ENCODE measurements at places on chromosomes 5 and 9.

DNA sequence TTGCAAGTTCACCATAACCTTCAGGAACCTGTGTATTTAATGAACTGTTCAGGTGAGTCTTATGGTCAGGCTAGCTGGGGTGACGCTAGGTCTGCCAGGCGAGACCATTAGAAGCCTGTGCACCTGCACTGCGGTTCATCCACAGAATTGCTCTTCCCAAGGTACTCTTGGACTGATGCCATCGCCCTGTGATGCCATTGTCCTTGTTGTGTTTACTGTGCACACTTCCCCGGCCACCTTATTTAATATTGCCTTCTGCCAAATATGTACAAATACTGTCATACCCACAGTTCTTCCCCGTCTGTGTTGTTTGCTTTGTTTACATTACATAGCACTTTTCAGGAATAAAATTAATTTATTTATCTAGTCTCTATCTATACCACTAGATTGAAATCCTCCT lies 66.3 kb downstream of the RCL1 start:
- DNase-seq: no peak

DNA sequence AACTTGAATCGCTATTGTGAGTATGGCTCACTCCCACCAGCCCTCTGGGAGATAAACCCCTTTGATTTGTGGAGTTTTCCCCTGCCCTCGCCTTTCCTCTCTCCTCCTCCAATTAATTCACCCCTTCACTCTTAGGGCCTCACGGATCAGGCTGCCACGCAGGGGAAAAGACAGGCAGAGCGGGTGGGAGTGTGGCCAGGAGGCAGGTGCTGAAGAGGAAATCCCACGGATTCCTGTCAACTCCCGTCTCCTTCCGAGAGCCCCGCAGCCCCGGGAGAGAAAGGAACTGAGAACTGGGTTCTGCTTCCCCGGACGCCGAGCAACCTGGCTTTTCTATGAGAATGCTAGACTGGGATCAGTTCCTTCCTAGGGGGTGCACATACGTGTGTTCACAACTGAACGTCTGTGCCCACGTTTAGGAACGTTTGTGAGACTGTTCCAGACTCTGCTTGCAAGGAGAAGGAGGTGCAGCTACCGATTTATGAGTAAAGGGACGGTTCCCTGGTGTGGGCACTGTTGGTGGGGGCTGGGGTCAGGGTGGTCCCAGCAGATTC lies 314.5 kb upstream of the TLE4 start:
- DNase-seq: no peak

GRCh38 chr5:92944903-92945604 lies 636.0 kb downstream of the NR2F1-AS1 start:
- no peak for DNase-seq

DNA sequence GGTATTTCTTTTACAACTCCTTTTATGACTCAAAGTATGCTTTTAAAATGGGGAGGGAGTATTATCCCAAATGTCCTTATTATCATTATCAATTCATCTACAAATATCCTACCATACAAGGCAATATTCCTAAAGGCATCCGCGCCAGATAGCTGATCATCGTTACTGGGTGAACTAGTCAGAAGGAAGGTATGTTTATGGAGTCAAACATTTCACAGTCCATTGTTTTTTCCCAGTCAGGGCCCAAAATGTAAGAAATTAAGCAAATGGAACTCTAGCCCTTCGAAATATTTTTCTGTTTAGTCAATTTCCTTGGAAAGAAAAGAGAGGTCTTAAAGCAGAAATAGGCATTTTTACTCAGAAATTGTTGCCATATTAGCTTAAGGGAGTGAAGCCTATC lies 188.5 kb upstream of the CCNG1 start:
- no peak for DNase-seq

GRCh38 chr5:40834391-40834848 lies 602 bp downstream of the RPL37 start:
- no peak for DNase-seq

- no peak for DNase-seq
Measured at GRCh38 chr5:154686490-154686889, 68.7 kb upstream of the LARP1 start.

DNA sequence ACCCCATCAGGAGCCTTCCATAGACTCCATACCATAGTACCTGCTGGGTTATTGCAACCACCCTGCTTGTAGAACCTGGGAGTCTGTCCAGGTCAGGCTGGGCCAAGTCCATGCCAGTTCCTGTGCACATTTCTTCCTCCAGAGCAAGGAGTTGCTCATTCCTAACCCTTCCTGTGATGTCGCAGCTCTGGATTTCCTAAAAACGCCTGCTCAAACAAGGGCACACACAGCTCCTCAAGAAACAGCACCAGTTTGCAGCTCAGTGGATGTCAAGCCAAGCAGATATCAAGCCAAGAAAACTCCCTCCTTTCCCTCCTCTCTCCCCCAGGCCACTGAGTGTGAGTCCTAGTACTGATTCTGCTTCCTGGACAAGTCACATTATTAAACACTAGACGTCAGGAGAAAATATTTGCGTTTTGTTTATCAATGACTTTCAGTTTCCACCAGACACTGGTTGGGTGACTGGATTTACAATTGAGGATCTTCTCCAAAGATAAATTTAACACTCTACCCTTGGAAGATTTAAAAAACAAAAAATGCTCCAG lies 59.6 kb downstream of the SLC1A1 start:
- no peak for DNase-seq

DNA sequence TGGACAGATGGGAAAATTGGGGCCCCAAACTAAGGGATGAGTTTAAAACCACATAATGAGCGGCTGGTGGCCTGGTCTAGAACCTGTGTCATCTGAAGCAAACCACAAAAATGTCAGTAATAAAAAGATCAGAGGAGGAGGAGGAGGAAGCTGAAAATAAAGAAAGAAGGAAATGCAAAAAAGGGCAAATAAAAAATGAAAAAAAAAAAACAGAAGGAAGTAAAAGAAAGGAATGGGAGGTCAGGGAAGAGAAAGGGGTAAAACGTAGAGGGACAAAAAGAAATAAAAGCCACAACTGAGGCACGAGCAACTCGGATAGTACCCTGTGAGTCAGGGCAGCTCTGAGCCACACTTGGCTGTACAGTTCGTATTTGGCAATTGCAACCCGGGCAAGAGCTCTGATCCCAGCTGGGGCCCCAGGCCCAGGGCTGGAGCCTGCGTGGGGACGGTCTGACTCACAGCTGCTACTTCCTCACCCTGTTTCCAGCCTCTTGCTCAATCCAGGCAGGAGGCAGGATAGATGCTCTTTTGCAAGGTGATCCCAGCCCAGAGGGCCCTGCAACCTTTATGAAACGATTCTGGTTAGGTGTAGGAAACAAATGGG lies 137.9 kb upstream of the TRIM32 start:
- no peak for DNase-seq

DNA sequence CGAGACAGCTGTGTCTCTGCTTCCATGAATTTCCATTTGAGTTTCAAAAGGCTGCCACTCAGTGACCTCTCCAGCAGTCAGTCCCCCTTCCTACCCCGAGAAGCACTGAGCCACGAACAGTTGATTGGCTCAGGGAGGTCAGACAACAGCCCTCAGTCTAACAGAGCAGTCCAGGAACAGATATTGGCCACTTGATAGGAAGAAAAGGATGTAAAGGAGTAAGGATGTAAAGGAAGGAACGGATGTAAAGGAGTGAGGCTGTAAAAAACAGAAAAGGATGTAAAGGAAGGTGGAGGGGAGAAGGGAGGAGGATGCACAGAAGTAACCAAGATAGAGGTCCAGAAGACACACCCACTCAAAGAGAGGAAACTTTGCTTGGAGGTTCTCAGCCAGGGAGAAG lies 3.2 kb upstream of the NR4A3 start:
- no peak for DNase-seq

DNA sequence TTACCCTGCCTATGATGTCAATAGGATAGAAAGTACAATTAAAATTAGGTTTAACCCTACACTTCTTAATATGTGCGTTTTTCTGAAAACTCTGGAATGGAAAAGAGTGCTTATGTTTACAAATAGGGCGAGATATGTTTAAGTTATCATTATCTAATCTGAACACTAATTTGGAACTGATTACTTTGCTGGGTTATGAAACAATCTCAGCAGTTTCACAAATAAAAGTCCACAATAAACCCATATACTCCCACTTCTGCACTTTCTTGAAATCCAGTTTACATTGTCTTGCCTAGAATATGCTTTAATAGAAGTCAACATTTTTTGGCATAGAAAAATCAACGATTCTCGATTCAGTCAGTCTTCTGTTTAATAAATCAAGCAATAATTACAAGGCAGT lies 236.3 kb downstream of the NFIB start:
- DNase-seq: no peak

GRCh38 chr9:550333-550732 lies 291.2 kb upstream of the DMRT1 start:
- no peak for DNase-seq

- no peak for DNase-seq
Measured at GRCh38 chr5:146521403-146522106, 5.6 kb upstream of the GPR151 start.

DNA sequence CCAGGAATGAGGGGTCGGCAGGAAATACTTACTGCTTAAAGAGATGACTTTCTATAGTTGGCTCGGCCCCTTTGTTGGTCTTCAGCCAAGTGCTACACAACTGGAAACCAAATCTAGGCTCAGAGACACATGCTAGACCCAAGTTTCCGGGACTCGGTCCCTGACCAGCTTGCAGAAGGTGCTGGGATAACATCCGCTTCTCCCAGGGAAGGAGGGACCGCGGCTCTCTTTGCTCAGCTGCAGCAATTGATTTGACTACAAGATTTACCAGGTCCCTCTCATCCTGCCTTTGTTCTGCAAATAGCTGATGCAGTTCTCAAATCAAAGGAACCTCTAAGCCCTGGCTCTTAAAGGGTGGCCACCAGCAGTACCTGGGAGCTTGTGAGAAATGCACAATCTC lies 314.7 kb downstream of the MLLT3 start:
- DNase-seq: no peak

- no peak for DNase-seq
Measured at GRCh38 chr5:103706939-103707682, 144.5 kb upstream of the NUDT12 start.

DNA sequence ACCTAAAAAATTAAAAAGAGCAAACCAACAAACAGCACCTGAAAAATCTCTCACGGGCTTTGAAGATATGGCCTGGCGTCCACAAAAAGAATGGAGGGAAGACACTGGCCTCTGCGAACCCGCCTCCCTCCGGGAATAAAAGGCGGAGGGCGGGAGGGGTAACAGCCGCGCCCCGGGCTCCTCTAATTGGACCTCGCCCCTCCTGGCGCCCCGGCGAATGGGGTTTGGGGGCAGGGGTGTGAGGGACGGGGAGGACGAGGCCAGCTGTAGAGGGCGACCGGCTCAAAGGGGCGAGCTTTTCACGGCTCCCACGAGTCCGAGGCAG lies 753 bp downstream of the FANCC start:
- no peak for DNase-seq

DNA sequence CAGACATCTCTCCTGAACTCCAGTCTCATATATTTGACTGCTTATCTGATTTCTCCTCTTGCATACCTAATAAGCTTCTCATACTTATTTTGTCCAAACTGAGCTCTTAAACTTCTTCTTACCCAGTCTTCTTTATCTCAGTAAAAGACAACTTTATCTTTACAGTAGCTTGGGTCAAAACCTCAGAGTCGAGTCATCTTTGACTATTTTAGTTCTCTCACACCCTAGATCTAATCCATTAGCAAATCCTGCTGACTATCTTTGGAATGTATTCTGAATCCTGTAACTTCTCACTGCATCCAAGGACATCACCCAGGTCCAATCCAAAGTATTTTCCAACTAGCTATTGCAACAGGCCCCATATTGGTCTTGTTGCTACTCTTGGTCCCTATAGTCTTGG lies 11.8 kb upstream of the JAK2 start:
- DNase-seq: no peak

GRCh38 chr9:34826999-34827538 lies 117.1 kb upstream of the CCL21 start:
- no peak for DNase-seq

GRCh38 chr9:127972236-127972871 lies 8.4 kb downstream of the EEIG1 start:
- DNase-seq: no peak

- no peak for DNase-seq
Measured at GRCh38 chr5:109711673-109712072, 21.9 kb downstream of the MAN2A1 start.

DNA sequence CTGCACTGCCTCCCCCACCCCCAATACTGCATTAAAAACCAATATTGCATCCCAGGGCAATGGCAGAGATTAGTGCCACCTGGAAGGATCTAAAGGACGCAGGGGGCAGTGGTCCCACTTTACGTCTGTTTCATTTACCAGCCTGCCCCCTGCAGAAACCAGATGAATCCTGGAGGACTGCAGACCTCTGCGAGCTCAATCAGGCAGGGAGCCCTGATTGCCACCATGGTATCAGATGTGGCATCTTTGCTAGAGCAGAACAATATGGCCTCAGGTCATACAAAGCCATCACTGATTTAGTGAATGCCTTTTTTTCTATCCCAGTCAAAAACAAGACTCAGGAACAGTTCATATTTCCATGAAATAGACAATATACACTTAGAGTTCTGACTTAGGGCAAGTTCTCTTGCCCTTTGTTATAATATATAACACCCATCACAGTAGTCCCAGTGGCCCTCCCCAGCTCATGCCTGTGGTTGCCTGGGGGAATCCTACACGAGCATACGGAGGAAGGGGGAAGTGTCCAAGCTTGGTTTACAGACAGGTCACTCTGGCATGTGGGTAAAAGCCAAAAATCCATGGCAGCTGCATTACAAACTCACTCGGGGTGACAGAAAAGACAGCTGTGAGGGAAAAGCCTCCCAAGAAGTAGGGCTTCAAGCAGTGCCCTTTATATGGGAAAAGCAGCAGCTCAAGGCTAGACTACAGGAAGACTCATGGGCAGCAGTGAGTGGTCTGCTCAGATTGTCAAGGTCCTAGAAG lies 85.1 kb downstream of the MED27 start:
- no peak for DNase-seq

DNA sequence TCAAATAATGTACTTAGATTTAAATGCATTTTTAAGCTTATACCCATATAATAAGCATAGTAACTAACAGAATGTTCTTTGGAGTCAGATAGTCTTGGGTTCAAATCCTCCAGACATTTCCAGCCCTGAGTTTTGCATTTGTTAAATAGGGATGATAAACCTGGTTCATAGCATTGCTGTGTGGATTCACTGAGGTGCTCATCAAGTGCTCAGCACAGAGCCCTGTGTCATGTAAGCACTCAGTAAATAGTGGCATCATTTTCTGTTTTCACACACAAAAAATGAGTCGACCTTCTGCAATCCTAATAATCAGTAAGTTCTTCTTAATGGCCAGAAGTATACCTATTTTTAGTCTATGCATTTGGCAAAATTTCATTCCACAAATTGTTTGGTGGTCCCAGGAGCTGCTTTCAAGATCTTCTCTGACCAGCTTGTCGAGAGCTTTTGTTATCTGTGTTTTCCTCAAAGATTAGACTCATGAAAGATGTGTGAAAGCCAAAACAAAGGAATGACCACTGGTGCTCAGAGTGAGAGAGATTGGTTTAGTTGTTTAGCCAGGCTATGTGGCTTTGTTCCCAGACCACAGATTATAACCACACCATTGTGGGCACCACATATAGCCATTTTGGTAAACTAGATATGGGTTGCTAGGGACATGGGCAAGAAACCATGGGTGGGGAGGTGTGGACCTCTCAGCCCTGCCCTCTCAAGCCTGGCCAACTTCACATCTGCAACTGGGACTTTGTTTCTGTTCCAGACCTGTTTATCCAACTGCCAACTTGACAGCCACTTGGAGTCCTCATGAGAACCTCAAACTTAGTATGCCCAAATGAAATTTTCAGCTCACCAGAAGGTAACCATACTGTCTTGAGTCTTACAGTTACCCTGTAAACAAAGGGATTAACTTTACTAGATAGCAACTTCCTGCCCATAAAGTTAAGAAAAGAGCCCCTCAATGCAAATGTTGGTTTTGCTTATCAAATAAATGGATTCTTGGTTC lies 45.0 kb downstream of the DOCK8 start:
- no peak for DNase-seq

GRCh38 chr5:9713959-9714586 lies 83.9 kb upstream of the TAS2R1 start:
- DNase-seq: no peak
